HL-60 (cell line): ENCODE measurements at places on chromosomes 7 and 10.

- DNase-seq = no peak
Measured at GRCh38 chr10:77510695-77511094, 126.9 kb downstream of the KCNMA1 start.

DNA sequence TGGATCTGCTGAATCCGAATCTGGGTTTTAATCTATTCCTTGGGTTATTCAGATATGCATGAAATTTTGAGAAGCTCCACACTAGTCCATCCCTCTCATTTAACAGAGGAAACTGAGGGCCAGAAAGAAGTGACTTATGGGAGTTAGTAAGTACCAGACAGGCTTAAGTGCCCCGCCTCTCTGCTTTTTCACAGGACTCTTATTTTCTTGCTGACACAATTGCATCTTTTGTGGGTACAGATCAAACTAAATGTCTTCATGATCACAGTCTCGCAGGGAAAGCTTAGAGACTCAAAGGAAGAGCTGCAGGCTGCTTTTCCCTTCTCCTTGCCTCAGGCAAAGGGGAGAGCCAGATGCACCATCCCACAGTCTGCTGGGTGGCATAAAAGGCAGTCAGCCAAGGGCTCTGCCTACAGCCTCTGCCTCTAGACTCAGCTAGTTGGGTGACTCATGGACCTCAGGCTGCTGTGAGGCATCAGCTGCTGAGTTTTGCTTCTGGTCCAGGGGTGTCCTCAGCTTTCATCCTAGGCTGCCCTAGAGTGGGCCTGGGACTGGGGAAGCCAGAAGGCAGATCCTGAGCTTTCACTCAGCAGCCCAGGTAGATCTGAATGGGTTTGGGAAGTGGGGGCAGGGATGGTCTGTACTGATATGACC lies 11.6 kb downstream of the GOLGA7B start:
- no peak for DNase-seq

- no peak for DNase-seq
Measured at GRCh38 chr10:63382066-63382465, 83.7 kb downstream of the JMJD1C start.

DNA sequence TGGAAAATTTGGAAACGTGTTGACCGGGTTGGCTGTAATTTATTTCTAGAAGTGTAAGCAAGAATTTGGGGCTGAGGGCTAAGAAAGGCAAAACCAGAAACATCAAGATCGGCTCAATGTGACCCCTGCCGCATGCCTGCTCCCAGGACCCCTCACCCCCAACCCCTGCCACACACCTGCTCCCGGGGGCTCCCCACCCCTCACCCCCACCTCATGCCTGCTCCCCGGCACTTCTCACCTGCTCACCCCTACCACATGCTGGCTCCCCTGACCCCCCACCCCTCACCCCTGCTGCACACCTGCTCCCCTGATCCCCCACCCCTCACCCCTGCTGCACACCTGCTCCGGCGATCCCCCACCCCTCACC lies 19.0 kb upstream of the CFAP46 start:
- no peak for DNase-seq

- no peak for DNase-seq
Measured at GRCh38 chr7:125848157-125848556, 918.5 kb upstream of the POT1 start.

GRCh38 chr10:115968236-115968635 lies 304.8 kb downstream of the GFRA1 start:
- DNase-seq = no peak

DNA sequence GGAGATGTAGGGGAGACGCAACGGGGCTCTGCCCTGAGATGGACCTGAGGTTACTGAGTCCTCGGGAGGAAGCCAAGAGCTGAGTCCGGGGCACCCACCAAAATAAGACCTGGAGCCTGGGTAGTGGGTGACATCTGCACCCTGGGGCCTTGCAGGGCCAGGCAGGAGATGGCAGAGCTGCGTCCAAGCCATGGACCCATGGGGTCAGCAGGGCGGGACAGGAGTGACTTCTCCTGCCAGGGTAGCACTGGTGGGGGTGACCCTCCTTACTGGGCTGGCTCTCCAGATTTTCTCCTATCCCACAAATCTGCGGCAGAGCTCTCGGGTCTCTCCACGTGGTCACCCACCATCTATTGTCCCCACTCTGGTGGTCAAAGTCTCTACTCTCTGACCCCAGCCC lies 2.1 kb downstream of the GHRHR start:
- no peak for DNase-seq

- DNase-seq = no peak
Measured at GRCh38 chr10:61735882-61736281, 73.2 kb downstream of the CABCOCO1 start.

DNA sequence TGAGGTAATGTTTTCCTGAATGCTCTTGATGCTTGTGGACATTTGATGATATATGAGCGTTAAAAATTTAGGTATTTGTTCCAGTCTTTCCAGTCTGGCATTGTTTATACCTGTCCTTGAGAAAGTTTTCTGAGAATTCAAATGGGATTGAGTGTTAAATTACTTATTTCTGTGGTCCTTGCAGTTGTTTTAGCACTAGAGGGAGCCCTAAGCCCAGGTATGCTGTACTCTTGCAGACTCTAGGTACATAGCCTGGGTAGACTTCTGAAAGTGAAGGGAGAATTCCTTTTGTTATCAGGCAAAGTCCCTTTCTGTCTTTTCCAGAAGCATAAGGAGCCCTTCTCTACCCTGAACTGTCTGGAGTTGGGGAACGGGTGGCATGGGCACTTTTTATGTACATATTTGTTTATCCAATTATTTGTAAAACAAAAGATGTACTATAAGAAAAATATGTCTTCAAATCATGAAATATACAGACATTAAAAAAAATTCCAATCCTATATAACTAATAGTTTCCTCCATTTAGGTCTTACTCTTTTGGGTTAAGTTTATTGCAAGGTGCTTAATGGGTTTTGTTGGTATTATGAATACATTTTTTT lies 262.1 kb downstream of the ATRNL1 start:
- peak; percentile 44 for DNase-seq

- no peak for DNase-seq
Measured at GRCh38 chr10:50972591-50972990, 87.2 kb upstream of the A1CF start.

- no peak for DNase-seq
Measured at GRCh38 chr7:28847681-28848080, 110.4 kb downstream of the TRIL start.

DNA sequence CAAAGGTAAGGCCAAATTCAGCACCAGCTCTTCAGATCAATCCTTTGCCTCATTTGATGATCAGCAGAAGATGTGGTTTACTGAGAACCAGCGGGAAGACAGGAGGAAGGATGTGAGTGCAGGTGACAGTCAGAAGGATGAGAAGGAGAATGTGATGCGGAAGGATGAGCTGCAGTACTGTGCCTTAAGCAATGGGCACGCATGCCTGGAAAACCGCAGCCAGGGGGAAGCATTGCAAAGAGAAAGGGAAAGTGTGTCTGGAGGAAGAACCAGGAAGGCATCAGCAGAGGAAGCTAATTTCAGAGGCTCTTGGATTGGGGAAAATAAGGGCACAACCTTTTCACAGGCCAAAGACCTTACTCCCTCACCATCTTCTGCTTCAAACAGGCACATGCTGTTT lies 25.7 kb downstream of the C10orf71 start:
- DNase-seq = peak; percentile 53

GRCh38 chr7:17674943-17675608 lies 265.2 kb downstream of the SNX13 start:
- no peak for DNase-seq

GRCh38 chr10:3231951-3232730 lies 59.6 kb upstream of the PITRM1 start:
- no peak for DNase-seq

DNA sequence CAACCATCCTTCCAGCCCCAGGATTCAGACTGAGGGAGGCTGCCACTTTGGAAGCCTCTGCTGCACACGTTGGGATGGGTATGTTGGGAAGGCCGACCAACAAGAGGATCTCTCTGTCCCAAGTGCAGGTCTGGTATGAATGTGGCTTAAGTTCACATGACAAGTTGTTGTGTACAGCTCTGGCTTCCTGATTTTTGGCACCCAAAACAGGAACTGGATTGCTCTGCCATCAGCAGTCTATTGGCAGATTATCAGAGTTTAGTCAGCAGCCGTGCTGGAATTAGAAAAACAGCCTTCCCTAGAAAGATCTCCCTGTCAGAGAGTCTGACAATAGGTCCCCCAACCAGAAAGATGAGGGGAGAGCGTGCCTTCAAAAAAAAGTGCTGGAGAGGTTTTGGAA lies 66.9 kb downstream of the GOLGA7B start:
- DNase-seq = peak; percentile 40
